K562 (cell line): ENCODE measurements at places on chromosomes 7 and 10.

GRCh38 chr7:56081626-56082340 lies 11.0 kb downstream of the PHKG1 start:
- no peak for DNase-seq

GRCh38 chr7:129376778-129377700 lies 57.2 kb upstream of the STRIP2 start:
- no peak for DNase-seq

- peak; percentile 42 for DNase-seq
Measured at GRCh38 chr10:101032637-101033224, 1.7 kb downstream of the SFXN3 start.

- no peak for DNase-seq
Measured at GRCh38 chr7:111164442-111164841, 73.5 kb downstream of the LRRN3 start.

DNA sequence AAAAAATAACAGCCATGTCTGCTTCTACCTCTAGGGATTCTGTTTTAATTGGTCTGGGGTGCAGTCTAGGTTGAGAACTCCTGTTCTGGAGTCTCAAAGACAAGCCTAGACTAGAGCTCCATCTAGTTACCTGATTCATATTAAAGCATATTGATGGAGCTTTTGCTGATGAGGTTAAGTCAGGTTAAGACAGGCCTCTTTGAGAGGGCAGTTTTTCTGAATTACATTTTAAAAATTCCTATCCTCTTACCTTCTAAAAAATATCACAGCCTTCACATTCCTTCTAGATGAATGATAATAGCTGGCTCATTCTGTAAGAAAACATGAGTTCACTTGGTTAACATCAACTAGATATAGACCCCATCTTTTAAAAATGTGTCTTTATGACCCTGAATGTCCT lies 28.9 kb downstream of the MGAM start:
- DNase-seq = no peak

DNA sequence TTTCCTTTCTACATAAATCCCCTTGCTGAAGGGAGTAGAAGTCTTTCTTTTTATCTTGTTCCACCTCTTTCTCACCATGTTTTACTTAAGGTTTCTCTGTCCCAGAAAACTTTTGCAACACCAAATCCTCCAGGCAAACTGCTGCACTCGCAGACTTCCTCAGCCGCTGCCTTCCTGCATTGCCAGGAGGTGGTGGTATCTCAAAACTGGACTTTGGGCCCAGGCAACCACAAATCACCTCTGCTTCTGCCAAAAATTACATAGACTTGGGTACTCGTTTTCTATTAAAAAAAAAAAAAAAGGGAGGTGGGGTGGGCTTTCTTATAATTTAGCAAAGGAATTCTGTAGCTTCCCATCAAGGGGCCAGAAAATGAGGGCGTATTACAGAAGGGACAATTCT lies 14.7 kb downstream of the INA start:
- no peak for DNase-seq

DNA sequence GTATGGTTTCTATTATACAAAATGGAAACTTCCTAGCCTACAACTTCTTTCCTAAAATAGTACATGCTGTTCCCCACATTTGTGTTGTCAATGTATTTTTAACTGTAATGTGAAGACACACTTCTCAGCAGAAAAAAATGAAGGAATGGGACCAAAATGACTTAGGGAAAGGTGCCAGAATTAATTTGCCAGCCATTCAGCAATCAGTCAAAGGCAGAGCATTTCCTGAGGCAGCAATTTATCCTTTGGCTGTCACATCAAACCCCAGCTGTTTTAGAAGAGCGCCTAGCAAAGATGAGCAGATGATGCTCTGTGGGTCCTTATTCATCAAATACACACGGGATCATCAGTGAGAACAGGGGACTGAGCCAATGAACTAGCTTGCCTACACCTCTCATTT lies 592.5 kb downstream of the KCNMA1 start:
- DNase-seq = no peak

DNA sequence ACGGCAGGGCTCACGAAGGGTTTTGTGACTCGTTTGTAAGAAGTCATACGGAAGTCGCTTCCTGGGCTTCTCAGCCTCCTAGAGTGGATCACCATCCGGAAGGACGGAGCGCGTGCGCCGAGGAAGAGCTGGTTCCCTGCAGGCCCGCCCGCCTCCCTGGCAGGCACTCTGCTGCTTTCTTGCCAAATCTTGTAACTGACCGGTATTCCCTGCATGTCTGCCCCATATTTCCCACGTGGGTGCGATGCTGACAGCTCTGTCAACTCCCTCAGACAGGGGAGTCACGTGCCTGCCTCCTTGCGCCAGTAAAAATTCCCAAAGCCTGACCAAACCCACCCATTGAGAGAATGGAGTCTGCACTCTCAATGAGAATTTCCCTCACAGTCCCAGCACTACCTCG lies 12.7 kb downstream of the SHH start:
- no peak for DNase-seq

- peak; percentile 80 for DNase-seq
Measured at GRCh38 chr10:24383681-24384106, 174.8 kb downstream of the KIAA1217 start.

DNA sequence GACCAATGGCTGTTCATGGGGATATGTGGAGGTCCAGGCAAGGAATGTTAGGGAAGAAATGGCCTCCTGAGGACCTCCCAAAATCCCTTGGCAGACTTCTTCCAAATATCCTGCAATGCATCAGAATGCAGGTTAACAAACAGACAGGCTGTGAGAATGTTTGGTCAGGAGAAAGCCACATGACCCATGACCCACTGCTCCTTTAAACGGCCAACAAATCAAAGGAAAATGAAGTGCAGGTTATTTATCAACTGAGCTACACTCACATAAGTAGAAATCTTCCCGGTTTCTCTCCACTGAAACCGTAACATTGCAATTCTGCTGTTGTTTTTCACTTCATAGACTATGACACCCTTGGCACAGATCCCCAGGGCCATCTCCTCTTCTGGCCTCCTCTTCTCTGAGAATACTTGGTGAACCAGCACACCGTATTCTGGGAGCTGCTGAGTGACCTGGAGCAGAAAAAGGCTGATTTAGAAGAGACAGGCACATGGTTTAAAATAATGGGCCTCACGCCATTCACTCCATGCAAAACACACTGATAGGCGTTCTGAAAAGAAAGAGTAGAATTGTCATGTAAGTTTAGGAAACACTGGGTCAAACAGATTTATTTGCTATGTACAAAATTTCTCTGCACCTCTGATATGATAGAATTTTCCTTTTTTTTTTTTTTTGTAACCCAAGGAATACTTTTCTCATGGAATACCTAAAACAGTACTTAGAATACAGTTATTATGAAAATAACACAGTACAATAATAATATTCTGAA lies 67.8 kb downstream of the FRMPD2 start:
- DNase-seq = no peak

- no peak for DNase-seq
Measured at GRCh38 chr10:10361301-10361885, 656.3 kb upstream of the CELF2 start.

DNA sequence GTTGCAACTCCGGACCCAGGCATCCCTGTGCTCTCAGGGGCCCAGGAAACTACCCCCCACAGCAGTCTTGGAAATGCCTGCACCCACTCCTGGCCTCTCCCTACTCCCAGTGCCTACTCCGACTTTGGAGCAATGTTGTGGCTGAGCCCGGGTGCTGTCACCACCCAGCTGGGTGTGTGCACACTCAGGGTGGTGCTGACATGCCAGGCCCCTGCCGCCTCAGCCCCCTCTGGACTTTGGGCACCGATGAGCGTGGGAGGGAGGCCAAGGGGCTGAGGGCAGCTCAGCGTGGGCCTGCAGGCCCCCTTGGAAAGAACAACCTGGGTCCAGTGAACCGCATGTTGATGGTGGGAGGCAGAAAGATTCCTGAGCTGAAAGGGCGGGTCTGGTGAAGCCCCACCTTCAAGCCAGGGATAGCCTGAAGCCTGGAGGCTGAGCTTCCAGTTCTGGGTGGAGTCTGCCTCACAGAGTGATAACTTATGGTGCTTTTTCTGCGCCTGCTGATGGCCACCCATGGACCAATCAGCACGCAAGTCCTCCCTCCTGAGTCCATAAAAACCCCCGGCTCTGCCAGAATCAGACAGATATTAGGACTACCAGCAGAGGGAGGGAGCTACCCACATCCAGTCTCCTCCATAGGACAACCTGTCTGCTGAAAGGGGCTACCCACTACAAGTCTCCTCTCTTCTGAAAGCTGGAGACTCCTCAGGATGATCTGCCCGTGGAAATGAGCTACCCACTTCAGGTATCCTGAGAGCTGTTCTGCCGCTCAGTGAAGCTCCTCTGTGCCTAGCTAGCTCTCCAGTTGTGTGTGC lies 380.4 kb upstream of the SORCS1 start:
- no peak for DNase-seq

DNA sequence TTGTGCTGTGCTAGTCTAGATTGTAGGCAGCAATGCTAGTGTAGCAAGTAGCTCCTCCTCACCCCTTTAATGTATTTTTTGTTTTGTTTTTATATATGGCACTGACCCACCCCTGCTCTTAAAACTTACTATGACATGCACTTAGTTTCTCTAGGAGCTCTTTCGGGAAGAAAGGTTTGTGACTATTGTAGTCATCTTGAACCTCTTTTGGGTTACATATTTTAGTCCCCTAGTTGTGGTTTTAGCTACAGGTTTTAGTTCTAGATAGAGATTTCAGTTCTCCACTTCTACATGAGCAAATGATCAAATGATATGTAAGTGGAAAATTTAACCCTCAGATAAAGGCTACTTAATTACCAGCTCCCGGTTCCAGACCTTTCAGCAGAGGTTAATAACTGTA lies 14.9 kb downstream of the MINPP1 start:
- DNase-seq = no peak

GRCh38 chr7:69670701-69671100 lies 72.4 kb downstream of the AUTS2 start:
- DNase-seq = no peak

GRCh38 chr7:29977886-29978651 lies 11.5 kb downstream of the SCRN1 start:
- DNase-seq = peak; percentile 53

- no peak for DNase-seq
Measured at GRCh38 chr7:123218866-123219265, 19.1 kb upstream of the SLC13A1 start.

DNA sequence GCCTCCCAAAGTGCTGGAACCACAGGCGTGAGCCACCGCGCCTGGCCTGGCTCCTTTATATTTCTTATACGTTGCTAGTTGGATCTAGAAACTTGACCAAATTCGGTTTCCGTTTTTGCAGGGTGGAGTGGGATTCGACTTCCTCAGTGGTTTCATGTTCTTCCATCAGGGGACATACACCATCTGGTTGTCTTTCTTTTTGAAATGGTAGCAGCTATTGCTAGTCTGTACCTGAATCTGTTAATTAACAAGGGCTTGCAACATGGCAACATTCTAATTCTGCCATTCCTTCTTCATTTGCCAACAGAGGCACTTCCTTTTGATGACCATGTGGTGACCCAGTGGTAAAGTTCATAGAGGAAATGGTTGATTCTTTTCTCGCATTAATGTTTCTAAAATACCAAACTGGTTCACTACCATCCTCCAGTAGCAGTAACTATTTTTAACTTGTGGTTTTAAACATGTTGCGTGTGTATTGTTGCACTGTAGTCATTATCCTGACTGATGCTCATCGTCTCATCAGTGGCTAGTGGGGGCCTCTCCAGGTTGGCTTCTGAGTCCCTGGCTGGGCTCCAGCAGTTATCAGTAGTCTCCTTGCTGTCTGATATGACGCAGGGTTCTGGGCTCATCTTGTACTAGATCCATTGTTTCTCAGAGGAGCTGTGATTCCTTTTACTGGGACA lies 159.2 kb downstream of the RGS10 start:
- DNase-seq = no peak

DNA sequence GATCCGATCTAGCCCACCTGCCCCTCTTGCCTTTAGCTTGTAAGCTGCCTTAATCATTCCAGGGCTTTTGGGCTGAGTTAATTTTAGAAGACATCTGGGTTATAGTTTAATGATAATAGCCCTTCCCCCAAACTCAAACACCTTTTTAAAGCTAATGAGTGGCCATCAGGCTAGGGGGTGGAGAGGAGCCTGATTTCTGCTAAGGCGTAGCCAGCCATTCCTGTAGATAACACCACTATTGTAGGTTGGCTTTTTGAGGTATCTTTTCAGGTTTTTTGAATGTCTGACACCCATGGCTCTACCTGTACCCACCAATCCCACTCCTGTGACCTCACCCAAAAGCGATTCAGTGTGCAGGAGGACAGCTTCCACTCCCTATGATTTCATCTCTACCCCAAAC lies 7.6 kb upstream of the SYPL1 start:
- no peak for DNase-seq

DNA sequence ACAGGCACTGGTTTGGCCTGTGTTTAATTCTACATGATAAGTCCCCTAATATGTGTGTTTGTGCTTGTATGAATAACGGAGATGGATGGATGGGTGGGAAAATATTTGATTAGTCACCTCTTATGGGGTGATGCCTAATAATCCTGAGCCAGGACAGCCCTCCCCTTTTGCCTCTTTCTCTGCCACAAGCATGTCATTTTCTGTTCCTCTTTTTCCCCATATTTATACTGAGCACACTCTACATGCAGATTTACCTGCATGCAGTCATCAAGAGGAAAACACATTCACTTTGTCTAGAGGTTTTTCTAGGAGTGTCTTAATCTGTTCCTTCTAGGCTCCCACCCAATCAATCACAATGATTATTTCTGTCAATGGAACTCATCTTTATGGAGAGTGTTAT lies 111.6 kb upstream of the TBX20 start:
- no peak for DNase-seq

DNA sequence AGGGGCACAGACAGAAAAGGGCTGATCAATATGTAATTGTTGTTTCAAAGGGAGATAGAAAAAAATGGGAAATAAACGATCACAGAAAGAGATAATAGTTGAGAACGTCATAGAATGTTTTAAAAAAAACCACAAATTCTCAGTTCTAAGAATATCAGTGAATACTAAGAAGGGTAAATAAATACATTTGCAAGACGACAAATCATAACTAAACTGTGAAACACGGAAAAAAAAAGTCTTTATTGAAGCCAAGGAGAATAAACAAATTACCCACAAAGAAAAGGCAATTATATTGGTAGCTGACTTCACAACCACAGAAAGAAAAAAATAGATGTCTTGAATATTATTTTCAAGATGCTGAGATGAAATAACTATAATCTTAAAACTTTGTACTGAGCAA lies 305.2 kb upstream of the STEAP1 start:
- no peak for DNase-seq

GRCh38 chr10:97534746-97535367 lies 36.1 kb downstream of the UBTD1 start:
- DNase-seq = peak; percentile 62

DNA sequence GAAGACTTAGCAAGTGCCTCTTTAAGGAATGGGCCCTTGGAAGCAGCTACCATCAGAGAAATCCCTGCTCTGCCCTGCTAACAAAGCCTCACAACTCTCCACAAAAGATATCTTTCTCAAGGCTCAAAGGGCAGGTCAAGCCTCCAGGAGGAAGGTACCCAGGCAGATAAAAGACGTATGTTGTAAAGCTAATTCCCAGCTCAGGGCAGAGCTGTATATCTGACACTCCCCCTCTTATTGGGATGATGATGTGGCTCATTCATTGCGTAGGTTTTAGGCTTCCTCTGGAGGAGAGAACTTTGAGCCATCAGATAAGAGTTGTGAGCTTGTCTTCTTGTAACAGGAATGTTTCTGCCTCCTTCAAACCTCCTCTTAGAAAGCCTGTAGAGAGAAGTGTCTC lies 145.4 kb downstream of the CALN1 start:
- no peak for DNase-seq

- DNase-seq = no peak
Measured at GRCh38 chr7:7077945-7078344, 104.4 kb upstream of the C1GALT1 start.
